ENCODE measurements at places on chromosomes 1 and 21.

DNA sequence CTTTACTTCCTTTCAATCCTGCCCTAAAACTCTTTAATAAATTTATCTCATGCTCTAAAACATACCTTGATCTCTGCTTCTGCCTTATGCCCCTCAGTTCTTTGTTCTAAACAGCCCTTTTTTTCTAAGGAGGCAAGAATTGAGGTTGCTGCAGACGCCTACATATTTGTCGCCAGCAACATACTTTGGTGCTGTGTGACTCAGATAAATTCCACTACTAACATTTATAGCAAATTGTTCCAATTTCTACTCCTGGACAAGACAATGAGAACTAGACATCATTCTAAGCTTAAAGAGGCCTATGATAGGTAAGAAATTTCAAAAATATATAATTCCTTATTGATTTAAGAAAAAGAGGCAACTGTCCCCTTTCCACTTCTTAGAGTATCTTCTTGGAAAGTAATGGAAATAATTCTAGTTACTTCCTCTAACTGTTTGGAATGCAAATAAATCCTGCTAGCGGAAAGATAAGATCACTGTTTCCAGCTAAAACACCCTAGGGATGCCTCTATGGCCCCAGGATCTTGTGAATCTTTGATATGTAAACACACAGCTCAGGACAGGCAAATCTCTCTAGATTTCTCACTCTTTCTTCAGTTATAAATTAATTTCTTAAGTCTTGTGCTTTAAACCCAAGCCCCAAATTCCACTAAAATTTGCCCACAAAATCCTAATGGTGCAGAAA lies 869.1 kb downstream of the KCNT2 start:
- no peak for DNase-seq

DNA sequence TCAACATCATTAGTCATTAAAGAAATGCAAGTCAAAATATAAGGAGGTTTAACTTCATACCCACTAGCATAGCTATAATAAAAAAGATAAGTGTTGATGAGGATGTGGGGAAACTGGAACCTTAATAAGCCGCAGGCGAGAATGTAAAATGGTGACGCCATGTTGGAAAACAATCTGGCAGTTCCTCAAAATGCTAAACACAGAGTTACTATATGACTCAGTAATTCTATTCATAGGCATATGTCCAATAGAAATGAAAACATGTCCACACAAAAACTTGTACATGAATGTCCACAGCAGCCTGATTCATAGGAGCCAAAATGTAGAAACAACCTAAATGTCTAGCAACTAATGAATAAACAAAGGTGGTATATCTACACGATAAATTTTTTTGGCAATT lies 23.2 kb downstream of the DDX59 start:
- no peak for DNase-seq

DNA sequence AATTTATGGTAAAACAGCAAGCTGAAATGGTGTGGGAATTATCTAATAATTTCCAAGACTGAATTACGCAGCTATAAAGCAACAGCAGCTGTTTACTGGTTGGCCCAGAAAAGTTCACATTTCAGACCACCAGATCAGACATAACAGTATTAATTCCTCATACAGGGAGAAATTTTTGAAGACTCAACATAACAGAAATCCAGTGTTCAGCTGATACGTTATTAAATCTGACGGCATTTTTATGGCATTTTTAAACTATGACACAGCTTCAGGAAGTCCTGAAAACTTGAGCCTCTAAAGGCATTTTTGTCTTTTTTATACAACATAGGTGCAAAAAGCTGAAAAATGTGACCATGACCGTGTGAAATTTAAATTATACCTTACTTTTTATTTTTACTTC lies 91.2 kb downstream of the APP start:
- DNase-seq = no peak

- DNase-seq = no peak
These were observed 70.5 kb upstream of the CTTNBP2NL start for GRCh38 chr1:112325504-112325903.

- DNase-seq = no peak
These were observed 59.1 kb downstream of the PRDM2 start for GRCh38 chr1:13759072-13759471.

DNA sequence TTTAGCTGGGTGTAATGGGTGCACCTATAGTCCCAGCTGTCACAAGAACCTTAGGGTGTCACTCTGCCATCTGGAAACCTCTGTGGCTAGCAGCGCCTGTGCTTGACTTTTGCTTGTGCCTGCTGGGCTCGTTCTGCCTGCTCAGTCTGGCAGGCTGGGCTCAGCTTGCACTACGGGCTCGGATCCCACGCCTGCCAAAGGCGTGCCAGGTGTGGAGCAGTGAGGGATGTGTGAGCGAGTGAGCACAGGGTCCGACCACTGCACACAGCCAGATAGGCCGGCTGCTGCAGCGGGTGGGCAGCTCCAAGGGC lies 2.8 kb upstream of the LSM10 start:
- no peak for DNase-seq

GRCh38 chr21:27548486-27548885 lies 581.6 kb upstream of the ADAMTS5 start:
- DNase-seq = no peak

- DNase-seq = no peak
These were observed 9.1 kb downstream of the CFAP74 start for GRCh38 chr1:1994536-1994935.

- DNase-seq = no peak
These were observed 306.2 kb downstream of the TTLL7 start for GRCh38 chr1:83692524-83693381.
